ENCODE measurements at places on chromosomes 16 and 17.
A peak's percentile ranks its signal among the peaks of the same experiment; 100 is the strongest.

GRCh38 chr16:81842564-81843242 is 63.6 kb downstream of the PLCG2 start:
- no peak for DNase-seq

- no peak for DNase-seq
Measured at GRCh38 chr16:78075800-78076199, 23.7 kb upstream of the WWOX start.

GRCh38 chr17:82458885-82459424 is 414 bp downstream of the NARF start:
- no peak for DNase-seq

DNA sequence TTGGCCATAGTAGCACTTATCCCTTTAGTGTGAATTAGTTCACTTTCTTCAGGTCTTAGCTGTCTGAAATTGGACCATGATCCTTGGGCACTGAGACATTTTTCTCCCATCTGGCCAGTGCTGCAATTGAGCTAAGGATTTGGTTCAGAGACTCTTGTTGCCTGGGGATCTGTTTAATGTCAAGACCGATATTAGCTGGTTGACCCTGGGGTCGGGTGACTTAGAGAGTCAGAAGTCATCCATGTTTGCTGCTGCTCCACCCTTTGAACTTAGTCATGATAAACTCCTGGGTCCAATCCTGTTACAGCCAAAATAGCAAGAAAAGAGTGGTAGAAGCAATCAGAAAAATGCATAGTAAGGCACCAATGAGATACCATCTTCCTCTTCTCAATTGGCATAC is 45.8 kb upstream of the TOX3 start:
- DNase-seq = no peak

- DNase-seq = no peak
Measured at GRCh38 chr17:35708149-35708548, 23.3 kb upstream of the RASL10B start.

- peak; percentile 36 for DNase-seq
Measured at GRCh38 chr17:35046740-35047283, 16.7 kb downstream of the RFFL start.

GRCh38 chr16:51557670-51558069 is 406.6 kb upstream of the SALL1 start:
- no peak for DNase-seq

- DNase-seq = no peak
Measured at GRCh38 chr16:57755061-57755684, 19.6 kb downstream of the KATNB1 start.

GRCh38 chr17:19262650-19263631 is 25.8 kb downstream of the EPN2 start:
- no peak for DNase-seq

DNA sequence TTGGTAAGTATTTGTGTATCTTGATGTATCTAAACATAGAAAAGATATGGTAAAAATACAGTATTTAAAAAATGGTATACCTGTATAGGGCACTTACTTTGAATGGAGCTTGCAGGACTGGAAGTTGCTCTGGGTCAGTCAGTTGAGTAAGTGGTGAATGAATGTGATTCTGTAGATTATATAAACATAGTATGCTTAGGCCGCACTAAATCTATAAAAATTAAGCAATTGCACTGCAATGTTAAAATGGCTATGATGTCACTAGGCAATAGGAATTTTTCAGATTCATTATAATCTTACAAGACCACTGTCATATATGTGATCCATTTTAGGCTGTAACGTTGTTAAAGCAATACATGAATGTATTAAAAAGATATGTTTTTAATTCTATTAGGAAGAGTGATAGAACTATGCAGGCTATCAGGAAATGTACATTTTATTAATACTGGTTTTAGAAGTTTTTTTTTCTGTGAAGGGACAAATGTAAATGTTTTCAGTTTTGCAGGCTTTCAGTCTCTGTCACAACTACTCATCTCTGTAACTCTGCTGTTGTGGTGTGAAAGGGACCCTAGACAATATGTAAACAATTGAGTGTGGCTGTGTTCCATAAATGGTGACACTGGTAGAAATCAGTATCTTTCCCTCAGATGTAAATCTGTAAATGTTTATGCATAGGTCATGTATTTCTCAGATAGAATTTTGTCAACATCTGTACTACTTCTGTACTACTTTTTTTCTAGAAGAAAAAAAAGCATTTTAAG is 10.5 kb downstream of the CBFB start:
- no peak for DNase-seq

DNA sequence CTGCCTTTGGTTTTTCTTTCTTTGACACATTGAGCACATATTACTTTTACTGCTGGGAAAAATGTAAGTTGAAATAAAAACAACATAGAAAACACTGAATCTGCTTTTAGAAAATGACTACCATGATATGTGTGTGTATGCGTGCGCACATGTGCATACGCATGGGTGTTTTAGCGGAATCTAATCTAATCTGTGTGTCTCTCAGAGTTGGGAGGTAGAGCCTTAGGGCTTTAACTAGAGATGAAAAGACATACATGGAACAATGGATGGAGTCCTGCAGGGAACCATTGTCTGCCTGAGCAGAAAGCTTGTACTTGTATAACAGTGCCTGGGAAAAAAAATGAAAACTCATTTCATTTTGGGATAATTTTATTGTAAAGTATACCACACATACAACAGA is 12.4 kb downstream of the SLFN5 start:
- DNase-seq = peak; percentile 41

DNA sequence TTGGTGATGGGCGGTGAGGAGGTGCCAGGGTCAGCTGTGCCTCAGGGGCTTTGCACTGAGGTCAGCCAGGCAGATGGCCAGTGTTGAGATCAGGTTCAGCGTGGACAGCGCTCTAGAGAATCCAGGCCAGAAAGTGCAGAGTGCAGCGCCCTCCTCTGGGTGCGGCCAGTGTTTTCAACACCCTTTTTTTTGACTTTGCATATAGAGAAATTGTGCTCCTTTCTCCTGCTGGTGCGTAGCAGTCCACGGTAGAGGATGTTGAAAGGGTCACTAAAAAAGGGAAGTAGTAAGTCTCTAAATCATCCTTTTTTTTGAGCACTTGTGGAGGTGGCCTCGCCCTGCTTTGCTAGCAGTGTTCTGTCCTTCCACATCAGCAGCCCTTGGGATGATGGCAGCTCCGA is 53.9 kb downstream of the BANP start:
- DNase-seq = no peak

- no peak for DNase-seq
Measured at GRCh38 chr17:38326996-38327792, 16.6 kb downstream of the GPR179 start.

GRCh38 chr17:9125722-9126121 is 104.4 kb downstream of the NTN1 start:
- DNase-seq = no peak

DNA sequence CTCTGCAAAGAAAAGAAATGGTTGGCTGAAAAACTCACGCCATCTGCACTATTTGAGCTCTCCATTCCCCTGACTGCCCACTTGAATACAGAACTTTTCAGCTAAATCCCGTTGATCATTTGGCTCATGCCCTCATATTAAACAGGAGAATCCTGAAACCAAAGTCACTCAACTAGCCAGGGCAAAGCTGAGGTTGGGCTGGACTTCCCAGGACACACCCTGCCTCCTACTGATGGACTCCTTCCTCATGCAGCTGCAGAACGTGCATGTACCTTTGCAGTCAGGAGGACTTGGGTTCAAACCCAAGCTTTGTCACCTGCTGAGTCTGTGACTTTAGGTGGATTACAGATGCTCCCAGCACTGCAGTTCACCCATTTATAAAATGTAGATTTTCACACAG is 7.7 kb downstream of the ASIC2 start:
- DNase-seq = no peak

DNA sequence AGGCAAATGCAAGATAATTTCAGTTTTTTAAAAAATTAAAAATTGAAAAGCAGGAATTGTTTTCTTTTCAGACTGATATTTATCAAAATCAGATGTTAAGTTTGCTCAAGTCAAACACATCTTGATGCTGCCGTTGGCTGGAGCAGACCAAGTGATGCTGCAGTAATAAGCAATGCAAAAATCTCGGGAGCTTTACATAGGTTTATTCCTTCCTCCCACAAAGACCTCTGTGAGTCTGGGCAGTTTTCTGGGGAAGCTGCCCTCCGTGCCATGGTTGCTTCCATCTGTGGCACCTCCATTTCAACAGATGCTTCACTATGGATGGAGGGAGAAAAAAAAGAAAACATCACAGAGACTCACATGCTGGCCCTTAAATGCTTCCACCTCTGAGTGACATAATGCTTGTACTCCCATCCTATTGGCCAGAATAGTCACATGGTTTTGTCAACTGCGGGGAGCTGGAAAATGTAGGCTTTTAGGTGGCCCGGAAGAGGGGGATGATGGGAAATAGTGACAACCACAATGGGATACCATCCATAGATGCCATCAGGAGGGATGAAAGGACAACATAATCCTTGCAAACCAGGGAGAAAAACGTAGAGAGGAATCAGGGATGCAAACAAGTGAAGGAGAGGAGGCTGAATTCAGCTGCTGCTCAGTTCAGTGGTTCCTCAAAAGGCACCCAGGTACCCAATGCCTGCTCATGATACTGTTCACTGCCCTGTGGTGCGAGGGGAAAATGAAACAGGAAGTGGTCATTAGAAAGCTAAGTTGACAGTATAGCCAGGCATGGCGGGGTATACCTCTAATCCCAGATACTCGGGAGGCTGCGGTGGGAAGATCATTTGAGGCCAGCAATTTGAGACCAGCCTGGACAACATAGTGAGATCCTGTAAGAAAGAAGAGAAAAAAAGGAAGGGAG is 13.5 kb upstream of the ERCC4 start:
- no peak for DNase-seq

- no peak for DNase-seq
Measured at GRCh38 chr16:65617421-65617820, 495.6 kb upstream of the CDH11 start.

DNA sequence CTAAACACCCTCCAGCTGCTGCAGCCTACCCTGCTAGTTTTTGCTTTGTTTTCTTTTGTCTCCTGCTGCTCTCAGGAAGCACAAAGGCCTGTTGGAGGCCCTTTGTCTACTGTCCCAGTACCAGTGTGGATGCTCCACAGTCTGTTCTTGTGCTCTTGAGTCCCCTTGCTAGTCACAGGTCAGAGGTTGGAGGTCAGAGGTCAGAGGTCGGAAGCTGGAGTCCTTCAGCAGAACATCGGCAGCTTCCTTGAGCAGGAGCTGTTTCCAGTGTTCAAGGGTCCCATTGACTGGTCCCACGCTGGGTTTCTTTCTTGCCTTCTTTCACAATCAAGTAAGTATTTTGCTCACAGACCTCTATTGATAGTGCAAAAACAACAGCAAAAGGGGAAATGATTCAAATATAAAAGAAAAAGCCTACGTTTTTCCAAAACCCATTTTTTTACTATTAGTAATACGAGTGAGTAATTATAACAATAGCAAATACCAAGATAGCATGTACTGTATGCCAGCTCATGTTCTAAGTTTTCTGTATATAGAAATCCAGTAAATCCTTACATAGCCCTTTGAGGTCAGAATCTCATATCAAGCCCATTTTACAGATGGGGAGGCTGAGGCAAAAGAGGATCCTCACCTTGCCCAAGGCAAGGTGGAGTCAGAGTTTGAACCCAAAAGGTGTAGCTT is 10.9 kb upstream of the IL34 start:
- peak; percentile 43 for DNase-seq

GRCh38 chr17:34171245-34171818 is 83.8 kb upstream of the CCL2 start:
- DNase-seq = peak; percentile 68

GRCh38 chr16:17356243-17356933 is 114.4 kb downstream of the XYLT1 start:
- DNase-seq = no peak

DNA sequence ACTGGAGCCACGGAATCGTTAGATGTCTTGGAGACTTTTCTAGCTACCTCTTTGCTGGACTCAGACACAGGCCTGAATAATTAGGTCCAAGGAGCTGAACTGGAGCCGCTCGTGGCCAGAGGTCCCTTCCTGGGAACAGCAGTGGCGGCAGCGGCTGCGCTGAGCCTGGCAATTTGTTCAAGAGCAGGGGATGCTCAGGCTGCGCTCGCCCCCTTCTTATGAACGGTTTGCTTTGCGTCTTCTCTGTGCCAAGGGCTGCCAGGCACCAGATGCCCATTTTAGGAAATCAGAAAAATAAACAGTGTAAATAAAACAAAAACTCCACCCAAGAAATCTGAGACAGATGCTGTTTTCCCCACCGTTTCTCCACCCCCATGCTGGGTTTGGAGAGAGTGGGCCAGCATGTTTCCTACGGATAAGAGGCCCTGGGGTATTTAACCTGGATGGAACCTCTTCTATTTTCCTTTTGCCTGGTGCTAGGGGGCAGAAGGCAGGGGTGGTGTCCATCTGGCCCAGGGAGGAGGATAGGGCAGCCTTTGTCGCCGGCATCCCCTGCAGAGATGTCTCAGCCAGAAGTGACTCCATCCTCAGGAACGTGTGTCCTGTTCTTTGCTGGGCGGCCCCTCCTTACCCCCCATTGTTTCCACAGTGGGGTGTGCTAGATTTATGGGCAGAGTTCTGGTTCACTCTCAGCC is 163.4 kb downstream of the SEC14L1 start:
- DNase-seq = no peak

- peak; percentile 7 for DNase-seq
Measured at GRCh38 chr17:79532107-79532790, 78.6 kb downstream of the RBFOX3 start.

DNA sequence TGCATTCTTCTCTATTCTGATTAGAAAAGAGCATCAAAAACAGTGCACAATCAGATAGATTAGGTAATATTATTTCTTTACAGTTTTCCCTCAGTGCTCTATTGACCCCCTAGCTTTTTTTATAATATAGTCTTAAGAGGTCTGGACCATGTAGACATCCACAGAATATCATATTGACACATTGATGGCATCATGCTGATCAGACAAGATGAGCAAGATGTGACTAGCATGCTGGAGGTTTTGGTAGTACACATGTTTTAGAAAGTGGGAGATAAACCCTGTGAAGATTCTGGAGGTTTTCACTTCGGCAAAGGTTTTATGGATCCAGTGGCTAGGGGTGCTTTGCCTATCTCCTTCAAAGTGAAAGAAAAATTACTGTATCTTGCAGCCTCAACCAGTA is 2.8 kb upstream of the ABCA8 start:
- DNase-seq = no peak

DNA sequence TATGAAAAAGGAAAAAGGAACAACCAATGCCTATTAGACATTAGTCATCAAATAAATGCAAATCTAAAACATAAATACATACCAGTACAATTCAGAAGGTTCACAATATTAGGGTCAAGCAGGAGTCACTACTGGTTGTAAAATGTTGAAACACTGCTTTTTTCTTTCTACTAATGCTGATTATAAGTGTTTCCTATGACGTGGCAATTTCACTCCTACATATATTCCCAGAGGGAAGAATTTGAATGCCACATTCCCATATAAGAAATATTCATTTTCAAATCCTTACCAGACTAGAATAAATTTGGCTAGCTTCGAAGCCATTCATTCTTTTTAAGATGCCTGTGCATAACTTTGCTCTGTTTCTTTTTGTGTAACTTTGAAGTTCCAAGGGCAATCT is 2.6 kb upstream of the KRTAP9-2 start:
- DNase-seq = no peak

DNA sequence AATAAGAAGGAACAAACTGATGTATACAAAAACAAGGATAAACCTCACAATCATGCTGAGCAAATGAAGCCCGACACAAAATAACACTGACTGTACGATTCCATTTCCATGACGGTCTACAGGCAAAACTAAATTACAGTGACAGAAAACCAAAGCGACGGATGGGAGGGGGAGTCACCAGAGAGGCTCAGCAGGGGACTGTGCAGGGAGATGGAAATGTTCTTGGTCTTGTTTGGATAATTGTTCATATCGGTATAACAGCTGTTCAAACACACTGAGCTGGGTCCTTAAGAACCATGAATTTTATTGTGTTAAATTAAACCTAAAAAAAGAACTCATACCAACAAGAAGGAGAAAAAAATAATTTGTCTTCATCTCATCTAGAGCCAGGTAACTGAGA is 97.8 kb downstream of the NXN start:
- DNase-seq = no peak

Data from retina (tissue), 1 donor.